ENCODE measurements at places on chromosomes 5 and 9.

- no peak for DNase-seq
Measured at GRCh38 chr5:16603295-16603694, 13.5 kb downstream of the RETREG1 start.

GRCh38 chr9:98886691-98887229, 56.9 kb upstream of the COL15A1 start:
- no peak for DNase-seq

- DNase-seq = no peak
Measured at GRCh38 chr5:86894056-86894455, 276.3 kb downstream of the COX7C start.

- DNase-seq = no peak
Measured at GRCh38 chr5:45454114-45454513, 242.1 kb downstream of the HCN1 start.

GRCh38 chr5:78547731-78548615, 100.6 kb downstream of the LHFPL2 start:
- DNase-seq = peak; percentile 53

DNA sequence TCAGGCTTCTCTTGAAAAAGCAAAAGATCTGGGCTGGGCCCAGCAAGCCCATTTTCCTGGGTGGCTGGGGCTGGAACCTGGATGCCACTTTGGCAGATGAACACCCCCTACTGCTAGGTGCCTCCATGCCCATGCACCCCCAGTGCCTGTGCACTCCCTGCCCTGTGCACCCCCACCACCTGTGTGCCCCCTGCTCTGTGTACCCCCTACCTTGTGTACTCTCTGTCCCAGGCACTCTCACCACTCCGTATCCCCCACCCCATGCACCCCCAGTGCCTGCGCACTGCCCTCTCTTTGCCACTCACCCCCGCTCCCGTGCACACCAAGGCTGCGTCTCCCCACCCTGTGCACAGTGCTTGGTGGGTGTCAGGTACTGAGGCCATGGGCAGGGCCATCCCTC, 14.2 kb downstream of the UNC5A start:
- DNase-seq = no peak

DNA sequence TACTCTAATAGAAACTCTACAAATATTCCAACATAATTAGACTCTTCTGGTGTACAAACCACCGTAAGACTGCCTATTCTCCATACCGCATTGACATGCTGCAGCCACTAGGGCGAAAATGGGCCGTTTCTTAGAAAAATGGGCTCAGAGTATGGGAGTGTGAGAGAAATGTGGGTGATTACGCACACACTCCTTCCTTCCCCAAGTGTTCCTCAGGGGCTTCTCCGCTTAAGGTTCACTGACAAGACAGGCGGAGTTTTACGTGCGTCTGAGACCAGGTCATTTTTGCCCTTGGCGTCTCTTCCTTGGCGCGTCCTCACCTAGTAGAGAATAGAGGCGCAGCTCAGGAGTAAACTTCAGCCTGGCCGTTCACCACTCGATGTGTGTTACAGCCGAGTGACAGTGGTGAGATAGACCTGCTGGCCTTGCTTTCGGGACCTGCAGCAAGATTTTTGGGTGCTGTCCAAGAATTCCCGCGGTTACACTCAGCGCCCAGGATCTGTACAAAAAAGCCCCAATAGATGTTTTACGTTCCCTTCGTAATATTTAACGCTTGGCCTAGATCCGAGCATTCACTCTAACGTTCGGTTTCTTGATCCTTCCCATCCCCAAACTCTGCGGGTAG, 1.8 kb upstream of the NTRK2 start:
- peak; percentile 31 for DNase-seq

DNA sequence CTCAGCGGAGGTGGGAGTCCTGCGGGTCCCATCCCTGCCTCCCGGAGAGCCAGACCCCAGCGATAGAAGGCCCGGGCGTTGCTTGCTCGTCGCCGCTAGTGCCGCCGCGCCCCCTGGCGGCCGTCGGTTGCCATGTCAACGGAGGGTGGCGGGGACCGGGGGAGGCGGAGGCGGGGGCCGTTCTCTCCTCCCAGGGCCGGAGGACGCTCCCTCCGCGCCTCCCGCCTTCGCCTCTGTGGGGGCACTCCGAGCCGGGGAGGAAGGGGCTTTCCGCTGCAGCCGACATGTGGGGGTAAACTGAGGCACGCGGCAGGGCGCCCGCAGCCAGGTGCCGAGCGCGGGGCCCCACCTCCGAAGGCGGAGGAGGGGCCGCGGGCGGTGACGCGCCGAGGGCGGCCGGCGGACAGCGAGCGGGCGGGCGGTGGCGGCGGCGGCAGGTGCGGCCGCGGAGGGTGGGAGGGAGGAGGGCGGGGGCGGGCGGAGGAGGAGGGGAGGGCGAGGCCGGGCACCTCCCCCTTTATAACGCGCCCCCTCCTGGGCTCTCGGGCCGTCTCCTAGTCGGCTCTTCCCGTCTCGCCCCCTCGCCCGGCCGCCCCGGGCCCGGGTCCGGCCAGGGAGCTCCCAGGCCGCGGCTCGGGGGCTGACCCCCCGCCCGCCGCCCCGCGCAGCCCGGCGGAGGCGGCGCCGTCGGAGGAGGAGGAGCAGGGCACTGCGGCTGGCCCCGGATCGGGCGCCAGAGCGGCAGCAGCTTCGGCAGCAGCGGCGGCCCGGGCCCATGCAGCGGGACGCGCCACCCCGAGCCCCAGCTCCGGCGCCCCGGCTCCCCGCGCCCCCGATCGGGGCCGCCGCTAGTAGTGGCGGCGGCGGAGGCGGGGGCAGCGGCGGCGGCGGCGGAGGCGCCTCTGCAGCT, 556 bp upstream of the CDK9 start:
- DNase-seq = peak; percentile 93

GRCh38 chr5:146042628-146043279, 62.6 kb downstream of the PLAC8L1 start:
- no peak for DNase-seq

GRCh38 chr5:77990020-77990419, 213.9 kb upstream of the TBCA start:
- DNase-seq = peak; percentile 42

DNA sequence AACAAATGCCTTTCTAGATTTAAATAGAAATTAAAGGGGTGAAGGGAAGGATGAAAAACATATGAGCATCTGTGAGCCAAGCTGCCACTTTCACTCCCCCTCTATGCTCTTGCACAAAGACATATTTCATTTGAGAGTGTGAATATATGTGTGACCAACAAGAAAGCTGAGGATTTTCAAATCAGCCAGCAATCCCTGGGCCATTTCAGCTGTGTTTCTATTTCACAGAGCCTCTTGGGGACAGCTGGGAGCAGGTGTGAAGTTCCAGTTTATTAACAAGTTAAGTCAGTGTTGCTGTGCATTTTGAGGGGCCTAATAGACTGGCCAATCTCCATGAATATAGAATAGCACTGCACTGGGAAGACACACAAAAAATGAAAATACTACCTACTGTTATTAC, 248.7 kb upstream of the RGMB start:
- DNase-seq = peak; percentile 44

DNA sequence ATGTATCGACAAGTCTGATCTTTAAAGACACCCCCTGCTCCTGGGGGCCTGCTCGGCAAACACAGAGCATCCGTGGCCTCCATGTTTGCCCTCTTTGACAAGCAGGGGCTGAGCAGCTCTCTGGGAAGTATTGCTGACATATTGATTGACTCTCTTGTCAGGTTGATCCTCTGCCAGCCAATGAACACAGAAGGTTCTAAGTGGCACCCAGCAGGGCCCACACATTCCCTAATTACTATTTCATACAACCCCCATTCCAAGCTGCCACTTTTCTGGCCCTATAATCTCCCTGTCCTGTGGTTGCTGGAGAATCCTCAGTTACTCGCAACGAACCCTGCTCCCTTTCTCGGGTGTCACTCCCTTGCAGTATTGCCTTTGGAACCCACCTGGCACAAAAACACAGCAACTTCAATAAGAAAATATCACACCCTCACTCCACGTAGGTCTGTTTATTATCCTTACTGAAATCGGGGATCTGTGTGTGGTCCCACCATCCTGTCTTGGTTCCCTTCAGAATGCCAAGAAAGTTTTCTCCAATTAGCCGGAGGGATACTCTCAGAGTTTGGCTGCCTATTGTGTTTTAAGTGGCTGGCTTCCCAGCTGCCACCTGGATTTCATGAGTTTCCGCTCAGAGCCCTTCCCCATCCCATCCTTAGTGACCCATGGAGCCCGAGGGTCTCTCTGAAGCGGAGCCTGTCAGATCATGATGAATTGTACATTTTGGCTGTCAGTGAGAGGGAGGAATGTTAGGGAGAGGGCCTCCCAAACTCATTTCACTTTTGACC, 249.0 kb upstream of the WWC1 start:
- DNase-seq = no peak

DNA sequence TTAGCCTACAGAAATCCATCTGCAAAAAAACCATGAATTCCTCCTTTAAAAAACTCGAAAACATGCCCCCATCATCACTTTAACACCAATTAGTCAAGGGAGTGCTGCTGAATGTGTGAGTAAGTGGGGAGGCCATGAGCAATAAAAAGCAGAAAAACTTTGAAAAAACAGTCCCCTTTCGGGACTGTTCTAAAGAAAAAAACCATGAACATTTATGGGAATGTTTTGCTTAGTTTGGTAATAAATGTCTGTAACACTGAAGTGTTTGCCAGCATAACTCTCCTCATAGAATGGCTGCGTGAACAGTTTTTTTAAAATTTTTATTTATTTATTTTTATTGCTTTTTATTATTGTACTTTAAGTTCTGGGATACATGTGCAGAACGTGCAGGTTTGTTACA, 99.4 kb upstream of the TARS1 start:
- no peak for DNase-seq

DNA sequence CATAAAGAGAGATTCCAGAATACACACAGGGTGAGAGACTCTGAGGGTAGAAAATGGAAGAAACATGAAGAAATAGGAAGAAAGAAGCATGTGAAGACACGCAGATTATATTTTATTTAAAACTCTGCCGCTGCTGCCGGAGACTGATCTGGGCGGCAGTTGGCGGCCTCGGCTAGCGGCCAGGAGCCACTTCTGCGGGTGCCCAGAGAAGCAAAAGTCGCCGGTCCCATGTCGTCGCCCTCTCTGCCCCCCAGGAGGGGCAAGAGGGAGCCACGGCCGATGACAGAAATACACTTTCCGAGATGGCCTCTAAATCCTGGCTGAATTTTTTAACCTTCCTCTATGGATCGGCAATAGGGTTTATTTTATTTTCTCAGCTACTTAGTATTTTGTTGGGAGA, 40.9 kb downstream of the ANKRD55 start:
- DNase-seq = no peak

- no peak for DNase-seq
Measured at GRCh38 chr5:150106674-150107426, 20.5 kb upstream of the CSF1R start.

- DNase-seq = no peak
Measured at GRCh38 chr5:98341038-98342032, 432.1 kb upstream of the RGMB start.

GRCh38 chr5:71586052-71586940, 844 bp upstream of the MCCC2 start:
- no peak for DNase-seq

- no peak for DNase-seq
Measured at GRCh38 chr9:16265688-16266087, 604.8 kb downstream of the BNC2 start.

- peak; percentile 24 for DNase-seq
Measured at GRCh38 chr5:26148569-26149107, 889.7 kb downstream of the CDH9 start.

GRCh38 chr9:127568971-127569885, 42.8 kb upstream of the STXBP1 start:
- peak; percentile 86 for DNase-seq

- no peak for DNase-seq
Measured at GRCh38 chr9:129408535-129409215, 212.2 kb downstream of the C9orf50 start.

DNA sequence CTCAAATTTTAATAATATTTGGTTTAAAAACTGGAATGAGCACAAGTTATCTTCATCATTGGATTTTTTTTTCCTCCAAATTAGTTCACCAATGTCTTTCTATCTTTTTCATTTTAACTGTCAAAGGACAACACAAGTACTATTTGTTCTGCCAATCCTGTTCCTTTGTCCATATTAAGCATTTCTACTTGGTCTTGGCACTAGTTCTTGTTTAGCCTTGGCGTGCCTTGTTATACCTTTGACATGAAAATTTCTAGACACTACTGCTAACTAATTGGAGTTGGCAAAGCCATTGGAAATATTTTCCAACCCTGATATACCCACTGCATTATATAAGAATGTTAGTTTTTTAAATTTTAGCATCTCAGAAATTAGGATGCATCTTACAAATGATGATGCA, 3.8 kb downstream of the SPINK6 start:
- DNase-seq = no peak

- DNase-seq = no peak
Measured at GRCh38 chr5:113330533-113331208, 104.1 kb downstream of the TSSK1B start.

GRCh38 chr5:56039985-56040384, 45.2 kb upstream of the IL6ST start:
- no peak for DNase-seq

DNA sequence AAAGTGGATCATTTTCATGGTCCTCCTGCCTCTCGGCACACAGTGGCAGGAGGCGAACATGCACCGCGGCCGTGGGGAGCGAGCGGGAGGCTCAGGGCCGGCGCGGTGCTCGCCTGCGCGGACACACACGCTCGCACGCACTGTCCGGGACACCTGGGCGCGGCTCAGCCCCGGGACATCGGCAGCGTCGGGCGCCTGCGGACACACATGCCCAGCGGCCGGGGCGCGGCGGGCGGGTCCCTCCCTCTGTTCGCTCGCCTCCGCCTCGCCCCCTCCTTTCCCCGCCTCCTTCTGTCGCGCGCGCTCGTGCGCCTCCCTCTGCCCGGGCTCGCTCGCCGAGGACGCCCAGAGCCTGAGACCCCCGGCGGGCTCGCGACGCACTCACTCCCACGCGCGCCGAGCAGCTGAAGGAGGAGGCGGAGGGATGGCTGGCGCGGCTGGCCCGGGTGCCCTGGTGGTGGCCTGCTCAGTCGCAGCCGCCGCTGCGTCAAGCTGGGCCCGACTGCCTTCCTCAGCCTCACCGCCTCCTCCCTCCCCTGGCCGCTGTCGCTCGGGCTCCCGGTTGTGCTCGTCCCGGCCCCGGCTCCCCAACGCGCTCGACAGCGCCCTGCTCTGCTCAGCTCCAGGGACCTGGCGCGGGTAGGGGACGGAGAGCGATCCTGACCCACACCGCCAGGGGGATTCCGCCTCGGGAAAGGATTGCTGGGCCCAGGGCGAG, at the start of gene FRMD3:
Gene FRMD3 (minus strand): TSS at position 230 of the 718 bp plus-strand sequence. CDS start 170 bp downstream, at position 60.
- peak; percentile 91 for DNase-seq

- no peak for DNase-seq
Measured at GRCh38 chr5:55472642-55473041, 62.1 kb downstream of the PLPP1 start.

- DNase-seq = no peak
Measured at GRCh38 chr5:78896132-78896531, 89.0 kb downstream of the ARSB start.

- no peak for DNase-seq
Measured at GRCh38 chr5:159073026-159073425, 26.7 kb downstream of the EBF1 start.

Measured in glutamatergic neuron (in vitro differentiated cells).